Neural progenitor cell (in vitro differentiated cells): ENCODE measurements at places on chromosomes 11 and 22.

DNA sequence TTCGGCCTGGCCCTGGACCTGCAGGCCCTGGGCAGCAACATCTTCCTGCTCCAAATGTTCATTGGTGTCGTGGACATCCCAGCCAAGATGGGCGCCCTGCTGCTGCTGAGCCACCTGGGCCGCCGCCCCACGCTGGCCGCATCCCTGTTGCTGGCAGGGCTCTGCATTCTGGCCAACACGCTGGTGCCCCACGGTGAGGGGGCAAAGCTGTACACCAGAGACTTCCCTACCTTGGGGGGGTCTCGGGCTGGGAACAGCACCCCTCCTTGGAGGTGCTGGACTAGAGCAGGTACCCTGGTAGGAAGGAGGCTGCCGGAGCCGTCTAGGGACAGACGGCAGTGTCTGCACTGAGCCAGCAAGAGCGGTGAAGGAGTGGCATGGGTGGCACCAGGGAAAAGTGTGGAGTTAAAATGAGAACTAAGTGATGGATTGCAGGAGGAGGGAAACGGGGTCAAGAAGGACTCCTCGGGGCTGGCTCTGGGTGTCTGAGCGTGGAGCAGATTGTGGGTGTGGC is 8.7 kb downstream of the SLC22A12 start:
- no peak for DNase-seq

DNA sequence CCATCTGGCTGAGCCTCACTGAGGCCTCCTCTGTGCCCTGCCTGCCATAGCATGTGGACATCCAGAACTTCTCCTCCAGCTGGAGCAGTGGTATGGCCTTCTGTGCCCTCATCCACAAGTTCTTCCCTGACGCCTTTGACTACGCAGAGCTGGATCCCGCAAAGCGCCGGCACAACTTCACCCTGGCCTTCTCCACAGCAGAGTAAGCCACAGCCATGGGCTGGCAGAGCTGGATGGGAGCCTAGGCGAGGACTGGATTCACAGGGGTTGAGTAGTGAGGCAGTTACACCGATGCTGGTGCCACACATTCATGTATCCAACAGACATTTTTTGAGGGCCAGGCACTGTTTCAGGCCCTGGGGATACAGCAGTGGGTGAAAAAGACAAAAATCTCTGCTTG is 9.1 kb downstream of the SMTNL1 start:
- DNase-seq: no peak

- DNase-seq: no peak
Measured at GRCh38 chr22:44787832-44788231, 35.5 kb downstream of the ARHGAP8 start.

GRCh38 chr11:44313761-44314489 is 4.0 kb upstream of the ALX4 start:
- DNase-seq: no peak

DNA sequence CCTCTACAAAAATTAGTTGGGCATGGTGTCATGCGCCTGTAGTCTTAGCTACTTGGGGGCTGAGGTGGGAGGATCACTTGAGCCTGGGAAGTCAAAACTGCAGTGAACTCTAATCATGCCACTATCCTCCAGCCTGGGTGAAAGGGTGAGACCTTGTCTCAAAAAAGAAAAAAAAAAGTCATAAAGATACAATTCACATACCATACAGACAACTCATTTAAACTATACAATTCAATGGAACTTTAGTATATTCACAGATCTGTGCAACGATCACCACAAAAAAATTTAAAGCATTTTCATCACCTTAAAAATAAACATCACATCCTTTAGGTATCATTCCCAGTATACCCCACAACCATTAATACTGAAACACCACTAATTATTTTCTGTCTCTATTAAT is 201.2 kb downstream of the PGR start:
- DNase-seq: no peak

DNA sequence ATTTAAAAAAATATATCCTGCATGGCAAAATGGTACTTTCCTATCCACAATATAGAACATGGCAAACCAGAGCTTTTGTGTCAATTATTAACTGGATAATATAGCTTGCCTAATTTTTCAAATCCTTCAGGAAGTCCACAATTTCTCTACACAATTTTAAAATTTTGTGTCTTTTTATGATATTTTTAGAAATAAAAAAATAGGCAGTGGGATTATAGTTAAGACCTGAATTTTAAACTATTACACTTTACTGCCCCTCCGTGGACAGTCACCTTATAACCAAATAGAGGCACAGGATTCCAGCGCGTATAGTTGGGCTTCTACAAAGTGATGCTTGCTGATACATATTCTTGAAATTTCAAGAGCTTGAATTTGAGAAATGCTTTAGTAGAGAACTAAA is 2.1 kb upstream of the DMC1 start:
- peak; percentile 69 for DNase-seq

DNA sequence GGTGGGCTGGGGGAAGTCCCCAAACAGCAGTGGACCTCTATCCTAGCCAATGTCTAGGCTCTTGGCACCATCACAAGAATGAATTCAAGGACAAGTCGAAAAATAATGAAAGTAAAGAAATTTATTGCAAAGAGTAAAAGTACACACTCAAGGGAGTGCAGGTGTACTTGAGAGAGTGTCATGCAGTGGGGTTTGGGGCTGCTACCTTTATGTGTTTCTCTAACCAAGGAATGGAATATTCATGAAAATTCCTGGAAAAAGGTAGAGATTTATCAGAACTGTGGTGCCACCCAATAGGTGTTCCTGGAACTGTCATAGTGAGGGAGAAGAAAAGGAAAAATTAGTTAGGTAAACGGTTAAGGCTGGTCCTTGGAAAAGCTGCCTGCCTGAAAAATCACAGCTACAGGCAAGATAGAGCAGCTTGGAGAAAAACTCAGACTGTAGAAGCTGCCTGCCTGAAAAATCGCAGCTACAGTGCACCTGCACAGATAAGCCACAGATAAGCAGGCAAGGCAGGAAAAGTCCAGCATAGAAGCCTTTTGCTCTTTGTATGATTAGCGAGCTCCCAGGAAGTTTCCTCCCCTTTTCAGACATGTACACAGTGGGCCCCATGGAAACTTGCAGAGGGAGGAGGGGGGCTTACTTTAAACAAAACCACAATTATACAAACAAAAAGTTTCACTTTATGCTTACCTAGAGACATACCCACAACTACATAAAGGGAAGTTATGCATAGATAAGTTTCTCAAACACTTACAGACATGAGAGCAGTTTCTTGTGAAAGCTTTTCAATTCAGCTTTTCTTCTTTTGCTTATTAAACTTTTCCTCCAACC is 71.4 kb upstream of the B3GNT6 start:
- no peak for DNase-seq

DNA sequence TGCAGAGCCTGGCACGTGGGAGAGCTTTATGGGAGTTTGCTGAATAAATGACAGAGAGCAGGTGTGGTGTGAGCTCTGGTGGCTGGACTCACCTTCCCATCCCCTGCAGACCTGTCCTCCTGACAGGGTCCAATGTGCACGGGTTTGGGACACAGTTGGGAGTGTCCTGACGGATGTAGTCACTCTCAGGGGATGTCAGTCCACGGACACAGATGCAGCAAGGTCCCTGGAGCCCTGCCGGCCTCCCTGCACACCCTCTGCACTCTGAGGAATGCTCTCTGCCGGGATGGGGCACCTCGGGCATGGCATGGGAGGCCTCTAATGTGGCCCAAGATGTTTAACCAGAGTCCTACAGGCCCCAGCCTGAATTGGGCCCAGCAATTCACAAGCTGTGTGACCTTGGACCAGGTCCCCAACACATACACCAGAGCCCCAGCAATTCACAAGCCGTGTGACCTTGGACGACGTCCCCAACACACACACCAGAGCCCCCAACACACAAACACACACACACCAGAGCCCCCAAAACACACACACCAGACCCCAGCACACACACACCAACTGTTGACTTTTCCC is 30.0 kb upstream of the RFPL3 start:
- no peak for DNase-seq

DNA sequence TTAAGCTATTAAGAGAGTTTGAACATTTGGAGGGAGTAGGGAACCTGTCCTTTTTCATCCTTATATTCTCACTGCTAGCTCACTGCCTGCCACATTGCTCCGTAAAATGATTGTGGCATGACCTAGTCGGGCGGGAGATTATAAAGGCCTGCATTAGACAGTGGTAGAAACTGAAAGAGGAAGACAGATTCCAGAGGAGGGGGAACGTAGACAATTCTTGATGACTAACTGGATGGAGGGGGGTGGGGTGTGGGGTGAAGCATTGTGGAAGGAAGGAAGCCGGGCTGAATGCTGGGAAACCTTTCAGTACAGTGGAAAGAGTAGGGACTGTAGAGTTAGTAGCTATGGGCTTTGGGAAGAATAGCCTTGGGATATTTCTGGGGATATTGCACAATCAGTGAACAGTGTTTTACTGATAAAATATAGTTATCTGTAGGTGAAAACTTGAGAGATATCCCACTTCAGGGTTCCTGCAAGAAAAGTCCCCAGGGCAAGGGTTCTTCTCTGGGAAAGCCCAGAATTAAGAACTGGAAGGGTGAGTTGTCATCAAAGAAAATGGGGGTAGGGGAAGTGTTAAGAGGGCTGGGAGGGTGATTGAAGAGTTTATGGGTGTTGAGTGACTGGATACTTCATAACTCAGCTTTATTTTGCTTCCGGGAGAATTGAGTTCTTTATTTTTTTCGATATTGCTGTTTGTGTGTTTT is 2.1 kb downstream of the MED15 start:
- peak; percentile 49 for DNase-seq

DNA sequence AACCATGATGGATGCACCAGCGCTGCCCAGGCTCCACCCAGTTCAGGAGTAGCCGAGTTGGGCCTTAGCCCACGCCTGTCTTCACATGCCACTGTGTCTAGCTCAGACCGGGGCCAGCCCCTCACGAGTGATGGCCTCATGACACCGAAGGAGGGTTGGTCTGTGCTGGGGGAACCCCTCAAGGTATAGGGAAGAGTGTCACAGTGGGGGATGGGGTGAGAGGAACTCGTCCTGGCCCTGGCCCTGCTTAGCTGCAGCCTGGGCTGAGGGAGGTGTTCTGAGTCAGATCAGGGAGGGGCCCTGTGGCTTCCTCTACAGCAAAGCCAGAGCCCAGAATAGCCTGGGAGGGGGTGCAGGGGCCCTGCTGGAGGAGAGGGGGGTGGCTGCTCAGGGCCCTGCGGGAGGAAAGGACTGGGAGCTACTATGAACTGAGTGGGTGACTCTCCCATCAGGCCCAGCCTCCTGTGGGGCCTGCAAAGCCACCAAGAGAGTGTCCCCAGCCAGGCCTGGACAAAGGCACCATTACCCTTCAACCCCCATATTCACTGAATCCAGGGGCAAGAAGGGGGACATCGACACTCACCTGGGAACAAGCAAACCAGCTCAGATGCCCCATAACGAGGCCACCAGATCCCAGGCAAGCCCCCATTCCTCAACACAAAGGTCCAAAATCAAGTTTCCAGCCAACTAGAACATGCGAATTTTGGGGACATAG is 41.2 kb downstream of the IGLL5 start:
- DNase-seq: no peak

GRCh38 chr22:24723111-24723510 is 51.4 kb downstream of the PIWIL3 start:
- no peak for DNase-seq

DNA sequence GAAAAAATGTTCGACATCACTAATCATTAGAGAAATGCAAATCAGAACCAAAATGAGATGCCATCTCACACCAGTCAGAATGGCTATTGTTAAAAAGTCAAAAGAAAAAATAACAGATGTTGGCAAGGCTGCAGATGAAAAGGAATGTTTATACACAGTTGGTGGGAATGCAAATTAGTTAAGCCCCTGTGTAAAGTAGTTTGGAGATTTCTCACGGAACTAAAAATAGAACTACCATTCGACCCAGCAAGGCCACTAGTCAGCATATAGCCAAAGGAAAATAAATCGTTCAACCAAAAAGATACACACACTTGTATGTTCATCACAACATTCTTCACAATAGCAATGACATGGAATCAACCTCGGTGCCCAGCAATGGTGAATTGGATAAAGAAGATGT is 503.2 kb downstream of the OPCML start:
- no peak for DNase-seq

- DNase-seq: no peak
Measured at GRCh38 chr22:32877196-32877595, 75.7 kb downstream of the TIMP3 start.

GRCh38 chr11:117690484-117691217 is 106.4 kb downstream of the DSCAML1 start:
- DNase-seq: no peak

DNA sequence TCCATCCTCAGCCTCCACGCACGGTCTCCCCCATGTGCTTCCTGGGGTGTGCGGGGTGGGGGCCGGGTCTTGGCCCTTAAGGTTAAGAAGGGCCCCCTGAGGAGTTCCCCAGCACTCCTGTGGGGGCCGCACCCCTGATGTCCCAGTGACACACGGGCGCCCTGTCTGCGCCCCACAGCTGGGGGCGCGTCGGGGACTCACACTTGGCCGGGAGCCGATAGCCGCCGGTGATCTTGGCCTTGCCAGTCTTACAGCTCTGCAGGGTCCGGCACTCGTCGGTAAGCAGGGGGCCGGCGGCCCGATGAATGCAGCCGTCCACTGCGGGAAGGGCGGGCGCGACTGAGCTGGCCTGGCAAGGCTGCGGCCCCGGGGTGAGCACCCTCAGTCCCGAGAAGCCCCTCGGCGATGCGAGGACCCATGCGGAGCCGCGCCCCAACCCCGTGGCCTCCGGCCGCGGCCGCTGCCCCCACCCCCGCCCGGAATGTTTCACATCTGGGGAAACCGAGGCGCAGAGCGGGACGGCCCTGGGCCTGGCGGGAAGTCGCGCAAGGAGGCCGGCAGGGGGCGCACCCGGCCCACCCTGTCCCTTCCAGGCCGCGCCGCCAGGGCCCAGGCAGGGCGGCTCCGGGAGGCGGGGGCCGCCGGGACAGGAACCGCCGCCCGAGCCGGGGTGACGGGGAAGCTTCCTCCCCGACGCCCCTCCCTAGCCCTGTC is 13.9 kb downstream of the OTUB1 start:
- peak; percentile 91 for DNase-seq

GRCh38 chr11:115408036-115408921 is 95.9 kb downstream of the CADM1 start:
- no peak for DNase-seq

GRCh38 chr11:5364214-5364613 is 12.9 kb downstream of the OR51B6 start:
- DNase-seq: no peak

- DNase-seq: peak; percentile 51
Measured at GRCh38 chr11:63212742-63213141, 30.7 kb downstream of the SLC22A25 start.

DNA sequence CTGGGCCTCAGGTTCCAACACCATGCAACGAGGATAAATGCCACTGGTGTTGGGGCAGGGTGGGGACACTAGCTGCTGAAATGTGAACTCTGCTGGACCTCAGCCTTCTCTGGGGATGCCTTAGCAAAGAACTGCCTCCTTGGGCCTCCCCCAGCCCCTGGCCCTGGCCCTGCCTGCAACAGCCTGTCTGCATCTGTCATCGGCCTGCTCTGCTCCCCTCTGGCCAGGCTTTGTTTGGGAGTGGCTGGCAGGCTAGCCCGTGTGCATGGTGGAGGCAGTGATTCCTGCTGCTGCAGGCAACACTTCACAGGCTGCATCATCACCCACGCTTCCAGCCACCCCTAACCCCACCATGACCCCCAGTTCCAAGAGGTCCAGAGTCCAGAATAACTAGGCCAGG is 11.5 kb upstream of the MYOD1 start:
- no peak for DNase-seq

- DNase-seq: no peak
Measured at GRCh38 chr11:20634044-20634443, 34.6 kb downstream of the SLC6A5 start.

GRCh38 chr11:72040491-72041363 is 39.6 kb downstream of the NUMA1 start:
- peak; percentile 91 for DNase-seq
